ENCODE measurements at places on chromosomes 1 and 21.

DNA sequence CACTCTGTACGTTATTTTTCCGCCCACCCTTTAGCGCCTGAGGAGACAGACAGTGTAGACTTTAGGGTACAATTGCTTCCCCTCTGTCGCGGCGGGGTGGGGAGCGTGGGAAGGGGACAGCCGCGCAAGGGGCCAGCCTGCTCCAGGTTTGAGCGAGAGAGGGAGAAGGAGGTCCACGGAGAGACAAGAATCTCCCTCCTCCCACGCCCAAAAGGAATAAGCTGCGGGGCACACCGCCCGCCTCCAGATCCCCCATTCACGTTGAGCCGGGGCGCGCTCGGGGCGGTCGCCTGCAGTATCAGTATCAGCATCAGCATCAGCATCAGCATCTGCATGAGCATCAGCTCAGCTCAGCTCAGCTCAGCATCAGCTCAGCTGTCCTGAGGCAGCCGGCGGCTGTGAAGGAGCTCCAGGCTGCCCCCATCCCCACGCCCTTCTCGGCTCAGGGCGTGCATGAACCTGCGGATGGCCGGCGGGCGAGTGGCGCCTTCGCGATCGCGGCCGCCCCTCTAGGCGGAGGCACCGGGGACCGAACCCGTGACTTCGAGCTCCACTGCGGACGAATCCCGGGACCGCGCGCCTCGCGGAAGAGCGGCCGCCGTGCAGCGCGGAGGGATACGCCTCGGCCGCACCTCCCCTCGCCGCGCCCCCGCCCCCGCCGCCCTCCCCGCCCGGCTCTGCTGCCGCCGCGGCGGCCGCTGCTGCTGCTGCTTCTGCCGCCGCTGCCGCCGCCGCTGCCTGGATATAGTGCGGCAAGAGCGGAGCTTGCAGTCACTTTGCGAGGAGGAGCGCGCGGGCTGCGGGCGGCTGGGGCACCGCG, at the start of gene NCAM2:
Gene NCAM2, plus strand, starts transcription at position 774 of the 820 bp plus-strand sequence.
- DNase-seq = no peak

GRCh38 chr1:25040122-25040685, 110.1 kb upstream of the RUNX3 start:
- DNase-seq = no peak

- DNase-seq = no peak
Observed at GRCh38 chr1:61028136-61028535, 54.2 kb upstream of the NFIA start.

DNA sequence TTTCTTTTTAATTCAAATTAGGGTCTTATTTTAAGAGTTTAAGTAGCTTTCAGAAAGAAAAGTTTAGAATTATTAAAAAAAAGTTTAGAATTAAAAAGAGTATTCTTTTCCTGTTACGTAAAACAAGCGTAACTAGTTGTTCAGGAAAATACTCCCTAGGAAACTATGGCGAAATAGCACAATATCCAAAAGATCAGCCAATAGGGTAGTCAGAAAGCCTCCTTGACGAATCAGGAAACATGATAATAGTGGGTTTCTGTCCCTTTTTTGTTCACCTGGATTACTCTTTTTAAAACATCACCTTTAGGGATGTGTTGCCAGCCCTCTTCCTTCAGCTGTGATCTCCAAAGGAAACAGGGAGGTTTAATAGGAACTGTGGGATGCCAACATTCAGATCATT, 25.2 kb downstream of the S1PR1 start:
- DNase-seq = no peak

DNA sequence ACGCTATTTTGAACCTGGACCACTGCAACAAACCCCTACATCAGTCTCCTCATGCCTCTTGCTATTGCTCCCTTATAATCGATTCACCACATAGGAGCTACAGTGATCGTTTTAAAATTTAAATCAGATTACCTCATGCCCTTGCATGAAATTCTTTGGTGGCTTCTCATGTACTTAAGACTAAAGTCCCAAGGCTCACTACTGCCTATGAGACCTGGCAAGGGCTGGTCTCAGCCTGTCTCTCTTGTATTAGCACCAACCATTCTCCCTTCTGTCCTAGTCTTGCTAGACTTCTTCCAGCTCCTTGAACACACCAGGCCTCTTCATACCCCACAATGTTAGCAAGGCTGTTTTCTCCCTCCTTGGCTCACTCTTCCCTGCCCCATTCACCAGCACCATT, 6.5 kb upstream of the GNPAT start:
- no peak for DNase-seq

- DNase-seq = no peak
Observed at GRCh38 chr21:35093514-35093913, 44.4 kb upstream of the RUNX1 start.

DNA sequence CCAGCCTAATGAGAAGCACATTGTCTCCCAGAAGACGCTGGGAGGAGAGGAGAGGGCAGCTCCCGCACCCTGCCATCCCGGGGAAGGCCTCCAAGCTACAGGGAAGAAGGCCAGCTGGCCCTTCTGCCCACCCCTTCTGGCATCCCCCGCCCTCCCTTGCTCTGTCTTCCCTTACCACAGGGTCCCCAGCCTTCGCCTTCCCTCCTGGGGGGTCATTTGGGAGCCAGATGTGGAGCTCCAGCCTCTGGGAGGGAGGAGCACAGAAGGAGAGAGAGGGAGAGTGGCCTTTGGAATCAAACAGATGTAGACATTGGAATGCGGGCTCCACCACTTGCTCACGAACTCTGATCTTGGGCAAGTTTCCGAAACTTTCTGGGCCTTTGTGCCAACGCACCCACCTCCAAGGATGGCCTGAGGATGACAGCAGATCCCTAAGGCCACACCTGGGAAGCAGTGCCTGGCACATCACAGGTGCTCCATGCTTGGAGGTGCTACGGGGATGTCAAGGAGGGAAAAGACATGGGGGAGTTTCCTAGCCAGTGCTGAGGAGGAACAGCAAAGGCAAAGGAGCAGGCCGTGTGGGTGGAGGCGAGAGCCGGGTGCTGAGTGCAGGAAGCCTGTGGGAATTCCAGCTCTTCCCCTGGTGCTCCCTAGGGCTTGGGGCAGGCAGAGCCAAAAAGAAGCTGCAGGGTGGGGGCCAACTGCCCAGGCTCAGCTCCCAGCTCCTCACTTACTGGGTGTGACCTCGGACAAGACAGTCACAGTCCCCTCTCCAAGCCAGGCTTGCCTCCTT, 23.1 kb upstream of the RSPO1 start:
- DNase-seq = no peak

GRCh38 chr1:164660412-164660772, 101.4 kb downstream of the PBX1 start:
- no peak for DNase-seq

GRCh38 chr1:189530162-189530561, 947.5 kb downstream of the BRINP3 start:
- no peak for DNase-seq

DNA sequence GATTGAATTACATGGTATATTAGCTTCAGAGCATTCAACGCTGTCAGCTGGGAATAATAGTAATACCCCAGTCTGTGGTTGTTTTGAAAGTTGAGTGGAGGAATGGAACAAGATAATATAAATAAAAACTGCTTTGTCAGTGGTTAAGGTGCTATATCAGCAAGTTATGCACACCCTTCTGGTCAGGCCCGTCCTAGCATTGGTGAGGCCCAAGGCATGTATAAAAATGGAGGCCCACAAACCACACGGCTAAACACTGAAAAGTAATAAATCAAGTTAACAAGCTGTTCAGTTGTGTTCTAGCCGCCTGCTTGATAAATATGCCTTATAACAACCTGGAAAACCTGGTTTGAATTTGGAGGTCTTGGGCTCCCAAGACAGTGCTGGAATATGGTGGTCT, 77.4 kb downstream of the PSMG1 start:
- DNase-seq = no peak

DNA sequence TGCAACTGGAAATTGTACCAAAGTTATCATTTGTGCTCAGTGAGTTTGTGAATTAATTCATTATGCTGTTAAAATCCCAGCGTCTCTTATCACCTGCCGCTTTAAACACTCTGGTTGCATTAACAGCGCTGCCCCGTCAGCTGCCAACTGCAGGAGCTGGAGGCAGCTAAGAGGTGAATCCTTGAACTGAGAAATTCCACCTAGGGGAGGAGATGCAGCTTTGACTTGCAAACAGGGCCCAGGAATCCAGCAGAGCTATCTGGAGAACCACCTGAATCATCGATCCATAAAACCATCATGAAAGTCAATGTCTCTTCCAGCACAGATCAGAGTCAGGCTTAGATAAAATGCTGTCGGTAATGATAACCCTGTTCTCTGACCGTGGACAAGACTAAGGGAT, 140.7 kb upstream of the PTBP2 start:
- DNase-seq = no peak

DNA sequence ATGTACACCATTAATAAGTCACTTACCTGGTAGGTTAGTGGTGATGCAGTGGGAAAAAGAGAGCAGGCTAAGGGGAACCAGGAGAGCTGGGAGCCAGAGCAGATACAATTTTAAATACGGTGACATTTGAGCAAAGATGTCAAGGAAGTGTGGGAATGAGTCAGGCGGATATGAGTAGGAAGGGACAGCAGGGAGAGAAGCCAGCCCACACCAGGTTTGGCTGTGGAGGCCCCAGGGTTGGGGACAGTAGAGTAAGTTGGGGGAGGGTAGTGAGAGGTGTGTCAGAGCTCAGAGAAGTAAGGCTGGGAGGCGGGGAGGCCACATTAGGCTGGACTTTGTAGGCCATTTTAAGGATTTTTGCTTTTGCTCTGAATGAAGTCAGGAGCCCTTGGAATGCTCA, 482.0 kb downstream of the DISC1 start:
- no peak for DNase-seq

- DNase-seq = no peak
Observed at GRCh38 chr1:89965193-89965768, 29.6 kb upstream of the ZNF326 start.

- no peak for DNase-seq
Observed at GRCh38 chr1:33375316-33375715, 54.4 kb upstream of the A3GALT2 start.

DNA sequence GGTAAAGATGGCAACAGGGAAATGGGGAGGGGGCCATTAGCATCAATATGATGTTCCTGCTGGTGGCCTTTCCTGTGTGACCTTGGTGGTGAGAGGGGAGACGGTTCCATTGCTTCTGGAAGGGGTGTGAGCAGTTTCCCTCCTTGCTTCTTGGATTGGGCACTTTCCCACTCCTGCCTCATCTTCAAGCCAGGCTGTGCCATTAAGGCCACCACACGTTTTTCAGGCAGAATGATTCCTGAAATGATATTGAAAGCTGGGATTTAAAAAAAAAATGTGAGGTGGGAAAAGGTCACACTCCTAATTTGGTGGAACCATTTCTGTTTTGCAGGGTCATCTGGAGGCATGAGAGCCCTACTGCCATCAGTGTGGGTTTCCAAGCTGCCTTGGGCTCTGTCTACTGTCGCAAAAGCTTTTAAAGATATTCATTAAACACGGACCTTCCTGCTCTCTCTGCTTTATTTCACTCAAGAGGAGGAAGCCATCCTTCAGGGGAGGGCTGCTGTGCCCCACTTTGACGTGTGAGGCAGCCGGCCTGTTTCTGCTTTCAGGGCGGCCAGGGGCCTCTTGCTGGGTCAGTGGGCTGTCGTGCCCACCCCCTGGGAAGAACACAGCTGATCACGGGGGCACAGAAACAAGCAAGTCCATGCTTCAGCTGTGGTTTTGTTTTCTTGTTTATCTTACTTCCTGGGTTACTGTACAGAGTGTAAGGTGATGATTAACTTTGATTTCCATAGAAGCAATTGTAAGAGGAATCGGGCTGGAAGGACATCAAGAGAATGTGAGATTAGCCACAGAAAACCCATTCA, 8.0 kb downstream of the RIIAD1 start:
- no peak for DNase-seq

DNA sequence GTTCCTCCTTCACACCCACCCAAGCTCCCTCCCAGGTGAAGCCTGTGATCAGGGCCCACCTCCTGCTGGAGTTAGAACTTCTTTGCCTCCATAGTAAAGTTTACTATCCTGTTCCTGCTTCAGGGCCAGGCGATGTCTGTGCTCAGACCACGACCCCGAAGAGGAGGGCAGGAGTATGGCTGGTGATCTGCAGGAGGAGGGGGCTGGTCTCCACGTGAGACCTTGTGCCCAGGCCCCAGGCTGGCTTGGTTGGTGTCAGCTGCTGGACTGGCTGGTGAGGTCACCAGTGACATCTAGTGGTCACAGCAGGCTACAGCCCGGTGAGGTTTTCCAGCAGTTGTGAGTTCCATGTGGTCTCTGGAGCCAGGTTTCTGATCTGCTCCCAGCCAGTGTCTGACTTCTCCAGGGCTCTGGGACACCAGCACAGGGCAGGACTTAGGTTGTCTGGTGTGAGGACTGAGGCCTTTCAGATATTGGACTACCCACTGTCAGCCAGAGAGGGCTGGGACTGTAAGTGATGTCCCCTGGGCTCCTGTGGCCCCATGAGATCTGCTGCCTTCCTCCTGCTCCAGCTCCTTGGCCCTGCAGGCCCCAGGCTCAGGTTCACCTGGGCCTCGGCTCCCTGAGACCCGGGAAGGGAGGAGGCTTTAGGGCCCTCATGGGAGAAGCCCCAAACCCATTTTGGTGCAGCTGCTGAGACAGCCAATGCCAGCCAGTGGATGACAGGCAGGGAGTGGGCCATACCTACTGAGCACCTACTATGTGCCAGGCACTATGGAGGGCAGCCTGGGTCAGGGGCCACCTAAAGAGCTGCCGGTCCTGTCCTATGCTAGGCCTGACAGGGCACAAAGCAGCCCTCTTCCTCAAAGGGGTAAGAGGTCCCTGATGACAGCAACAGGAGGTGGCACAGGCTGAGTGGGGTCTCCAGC, 6.0 kb upstream of the UBL4B start:
- no peak for DNase-seq

- DNase-seq = no peak
Observed at GRCh38 chr1:227889863-227890405, 57.8 kb downstream of the WNT9A start.

DNA sequence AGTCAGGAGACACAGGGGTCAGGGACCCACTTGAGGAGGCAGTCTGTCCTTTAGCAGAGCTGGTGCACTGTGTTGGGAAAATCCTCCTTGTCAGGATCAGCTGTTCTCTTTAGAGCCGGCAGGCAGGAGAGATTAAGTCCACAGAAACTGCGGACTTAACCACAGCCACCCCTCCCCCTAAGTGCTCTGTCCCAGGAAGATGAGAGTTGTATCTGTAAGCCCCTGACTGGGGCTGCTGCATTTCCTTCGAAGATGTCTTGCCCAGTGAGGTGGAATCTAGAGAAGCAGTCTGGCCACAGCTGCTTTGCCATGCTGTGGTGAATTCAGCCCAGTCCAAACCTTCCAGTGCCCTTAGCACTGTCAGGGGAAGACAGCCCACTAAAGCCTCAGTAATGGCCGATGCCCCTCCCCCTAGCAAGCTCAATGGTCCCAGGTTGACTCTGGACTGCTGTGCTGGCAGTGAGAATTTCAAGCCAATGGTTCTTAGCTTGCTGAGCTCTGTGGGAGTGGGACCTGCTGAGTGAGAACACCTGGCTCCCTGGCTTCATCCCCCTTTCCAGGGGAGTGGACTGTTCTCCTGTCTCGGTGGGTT, 172.8 kb downstream of the ST6GALNAC3 start:
- DNase-seq = no peak

DNA sequence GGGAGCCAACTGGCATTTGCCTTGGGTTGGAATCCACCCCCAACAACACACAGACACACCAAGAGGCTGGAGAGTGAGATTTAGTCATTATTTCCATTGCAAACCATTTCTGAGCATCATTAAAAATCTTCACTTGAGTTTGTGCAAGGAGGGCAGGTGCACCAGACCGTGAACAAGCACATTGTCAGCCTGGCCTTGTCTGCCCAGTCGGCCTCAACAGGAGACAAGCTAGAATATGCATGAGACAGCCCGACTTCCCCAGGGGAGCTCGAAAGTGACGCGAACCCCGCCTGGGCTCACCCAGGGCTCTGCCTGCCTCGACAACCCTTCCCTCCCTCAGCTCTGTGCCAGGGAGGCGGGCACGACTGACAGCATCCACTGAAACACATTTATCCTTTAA, 15.4 kb upstream of the GUCA2B start:
- no peak for DNase-seq
